HepG2 (cell line): ENCODE measurements at places on chromosomes 2 and 18. TPM values are rescaled to one million over a fixed set of nuclear protein-coding genes. Genes with fewer than 3 reads are reported as not detected.

The SERPINB11 gene
- not detected in 2 replicates for polyA plus RNA-seq

The OXER1 gene
- 9.0 and 11.3 TPM in 2 replicates for polyA plus RNA-seq

DNA sequence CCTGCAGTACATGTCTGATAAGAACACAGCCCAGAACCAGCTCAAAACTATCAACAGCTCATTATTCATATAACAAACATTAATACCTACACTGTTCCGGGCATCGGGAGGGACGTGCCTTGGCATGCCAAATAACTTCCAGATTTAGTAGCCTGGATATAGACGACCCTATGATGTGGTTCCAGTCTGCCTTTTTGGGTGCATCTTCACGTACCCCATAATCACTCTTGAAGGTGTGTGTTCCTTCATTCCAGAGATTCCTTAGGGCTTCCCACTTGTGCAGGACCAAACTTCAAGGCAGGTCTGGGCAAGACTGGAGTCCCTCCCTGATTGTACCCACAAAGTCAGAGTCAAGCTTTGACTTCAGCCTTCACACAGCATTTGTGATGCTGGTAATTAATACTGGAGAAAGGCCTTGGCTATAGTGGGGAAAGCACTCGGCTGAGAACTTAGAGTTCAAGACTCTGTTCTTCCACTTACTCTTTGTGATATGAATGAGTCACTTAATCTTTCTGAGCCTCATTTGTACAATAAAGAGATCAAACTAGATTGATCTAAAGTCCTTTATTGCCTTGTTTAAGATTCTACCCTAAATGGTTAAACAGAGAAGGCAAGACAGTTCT lies 27.7 kb upstream of the SPATS2L start:
- DNase-seq = no peak

The BCL11A gene
- polyA plus RNA-seq = not detected in 2 replicates

DNA sequence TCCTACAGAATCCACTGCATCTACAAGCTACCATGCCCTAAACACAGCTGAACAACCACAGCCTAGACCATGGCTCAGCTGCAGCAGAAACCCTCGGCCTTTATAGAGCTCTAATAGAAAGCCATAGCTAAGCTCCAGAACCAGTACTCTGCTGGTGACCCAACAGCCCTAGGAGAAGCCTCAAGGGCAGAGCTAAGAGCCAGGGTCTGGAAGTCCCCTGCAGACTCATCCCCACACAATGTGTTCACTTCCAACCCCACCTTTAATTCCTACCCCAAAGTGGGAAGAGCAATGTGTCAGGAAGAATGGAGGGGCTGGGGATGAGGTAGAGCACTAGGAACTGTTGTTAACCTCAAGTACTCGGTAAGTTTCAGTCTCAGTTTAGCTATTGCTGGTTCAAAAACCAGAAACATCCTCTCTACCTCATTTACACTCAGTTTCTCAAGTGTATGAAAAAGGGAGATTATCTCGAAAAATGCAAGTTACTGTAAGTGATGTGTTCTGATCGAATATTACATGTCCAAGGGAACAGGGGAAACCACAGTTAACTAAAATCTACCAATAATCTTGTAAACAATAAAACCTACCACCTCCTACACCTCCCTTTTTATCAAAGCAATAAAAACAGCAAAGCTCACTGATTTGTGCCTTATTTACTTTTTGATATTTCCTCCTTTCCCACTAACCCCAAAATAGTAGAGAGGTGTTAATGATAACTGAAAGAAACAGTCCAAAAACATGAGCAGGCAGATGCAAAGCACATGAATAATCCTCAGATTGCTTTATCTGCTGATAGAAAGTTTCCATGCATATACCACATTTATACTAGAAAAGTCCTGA lies 36.2 kb downstream of the THADA start:
- no peak for DNase-seq

GRCh38 chr2:232315049-232315922 lies 63.3 kb upstream of the ALPP start:
- no peak for DNase-seq

DNA sequence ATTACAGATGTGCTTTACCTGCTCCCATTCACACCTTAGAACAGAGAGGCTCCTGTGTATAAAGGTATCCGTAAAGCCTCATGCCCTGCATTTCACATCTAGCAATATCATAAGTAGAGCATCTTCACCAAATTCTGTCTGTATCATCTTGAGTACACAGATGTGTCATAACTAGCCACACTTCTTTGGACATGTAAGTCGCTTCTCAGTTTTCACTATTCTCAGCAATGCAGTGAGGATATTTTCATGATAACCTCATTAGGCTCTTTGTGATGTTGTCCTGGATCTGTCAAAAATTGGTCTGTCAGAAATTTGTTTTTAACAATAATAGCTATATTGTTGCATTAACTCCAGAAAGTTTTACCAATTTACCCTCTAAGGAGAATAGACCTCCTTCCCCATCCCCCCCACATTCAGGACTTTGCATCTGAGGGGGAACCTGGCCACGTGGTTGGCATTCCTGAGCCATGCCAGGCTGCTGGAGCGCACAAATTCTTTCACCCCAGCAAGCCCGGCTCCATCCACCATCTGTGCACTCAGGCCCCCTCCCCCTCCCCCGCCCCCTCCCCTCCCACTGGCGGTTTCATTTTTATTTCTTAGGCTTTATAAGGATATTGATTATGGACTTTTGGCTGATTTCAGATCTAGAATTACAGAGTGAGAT lies 34.1 kb downstream of the AGAP1 start:
- no peak for DNase-seq

GRCh38 chr18:1652018-1652417 lies 747.3 kb downstream of the ADCYAP1 start:
- DNase-seq = no peak

DNA sequence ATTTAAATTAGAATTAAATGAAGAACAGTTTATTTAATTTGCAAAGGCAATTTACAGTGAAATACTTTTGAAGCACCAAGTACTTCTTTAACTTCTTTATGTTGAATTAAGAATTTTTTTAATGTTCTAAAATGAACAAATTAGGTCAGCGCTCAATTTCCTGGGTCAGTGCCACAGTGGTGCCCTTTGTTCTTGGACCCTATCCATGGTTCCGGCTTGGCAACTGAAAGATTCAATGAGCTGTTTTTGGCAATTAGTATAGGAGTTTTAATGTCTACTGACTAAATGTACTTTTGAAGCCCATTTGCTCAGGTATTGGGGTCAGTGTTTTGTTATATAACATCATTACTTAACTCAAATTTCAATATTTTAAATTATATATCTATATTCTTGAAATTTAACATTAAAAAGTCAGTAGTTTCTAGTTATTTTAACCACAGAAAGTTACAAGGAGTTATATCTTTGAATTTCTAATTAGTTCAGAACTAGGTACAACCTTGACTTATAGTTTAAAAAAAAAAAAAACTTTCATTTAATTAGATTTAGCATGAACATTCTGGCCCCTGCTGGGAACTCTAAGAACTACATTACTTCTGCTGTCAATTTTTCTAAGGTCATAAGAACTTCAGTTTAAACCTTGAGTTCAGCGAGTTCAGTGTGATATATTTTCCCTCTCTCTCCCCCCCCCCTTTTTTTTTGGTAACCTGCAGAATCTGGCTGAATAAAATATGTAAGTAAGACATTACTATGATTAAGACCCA lies 7.6 kb upstream of the MSTN start:
- peak; percentile 68 for DNase-seq

- DNase-seq = no peak
Measured at GRCh38 chr2:36572719-36573059, 25.3 kb downstream of the FEZ2 start.

The DAW1 gene
- not detected in 2 replicates for polyA plus RNA-seq

DNA sequence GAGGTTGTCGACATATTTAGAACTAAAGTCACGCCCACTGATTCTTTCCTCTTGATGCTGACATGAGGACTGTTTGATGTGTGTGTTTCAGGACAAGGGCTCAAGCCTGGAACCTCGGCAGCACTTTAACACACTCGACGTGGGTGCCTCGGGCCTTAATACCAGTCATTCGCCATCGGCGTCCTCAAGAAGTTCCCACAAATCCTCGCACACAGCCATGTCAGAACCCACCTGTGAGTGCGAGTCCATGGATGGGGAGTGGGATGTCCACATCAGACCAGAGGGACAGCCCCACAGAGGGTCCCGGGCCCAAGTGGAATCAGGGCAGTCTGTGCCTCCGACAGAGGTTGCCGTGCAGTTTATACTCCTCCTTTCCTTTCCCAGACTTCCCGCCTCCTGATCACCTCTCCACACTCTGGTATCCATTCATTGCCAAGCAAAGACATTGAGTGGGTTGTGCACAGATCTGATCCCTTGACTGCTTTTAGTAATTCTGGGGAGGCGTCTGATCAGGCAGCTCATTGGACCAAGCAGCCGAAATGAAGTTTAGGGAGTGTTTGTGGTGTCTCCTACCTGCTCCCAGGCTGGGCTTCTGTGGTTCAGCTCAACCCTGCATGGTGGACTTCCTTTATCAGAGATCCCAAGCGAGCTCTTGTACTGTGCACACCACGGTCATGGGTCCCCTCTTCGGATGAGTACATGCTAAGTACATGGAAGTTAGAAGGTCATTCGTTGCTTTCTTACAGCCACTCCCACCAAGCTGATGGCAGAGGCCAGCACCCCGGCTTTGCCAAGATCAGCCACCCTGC lies 27.2 kb upstream of the RPL31 start:
- no peak for DNase-seq

DNA sequence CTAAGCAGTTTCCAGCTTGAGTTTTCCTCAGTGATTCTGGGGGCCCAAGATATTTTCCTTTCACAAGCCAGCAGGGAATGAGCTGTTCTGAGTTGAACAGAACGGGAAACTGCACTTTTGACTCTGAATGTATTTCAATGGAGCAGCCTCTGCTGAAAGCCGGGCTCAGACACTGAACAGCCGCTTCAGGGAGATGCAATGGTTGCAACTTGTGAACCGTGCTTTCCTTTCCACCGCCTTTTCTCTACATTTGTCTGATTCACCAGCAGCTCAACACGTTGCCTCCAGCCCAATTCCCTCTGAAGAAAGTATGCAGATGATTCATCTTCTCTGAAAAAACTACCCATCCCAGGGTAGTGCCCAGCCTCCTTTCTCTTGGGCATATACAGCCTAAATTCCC lies 119.3 kb upstream of the PKDCC start:
- DNase-seq = no peak

GRCh38 chr18:79756826-79757225 lies 40.9 kb upstream of the KCNG2 start:
- no peak for DNase-seq

DNA sequence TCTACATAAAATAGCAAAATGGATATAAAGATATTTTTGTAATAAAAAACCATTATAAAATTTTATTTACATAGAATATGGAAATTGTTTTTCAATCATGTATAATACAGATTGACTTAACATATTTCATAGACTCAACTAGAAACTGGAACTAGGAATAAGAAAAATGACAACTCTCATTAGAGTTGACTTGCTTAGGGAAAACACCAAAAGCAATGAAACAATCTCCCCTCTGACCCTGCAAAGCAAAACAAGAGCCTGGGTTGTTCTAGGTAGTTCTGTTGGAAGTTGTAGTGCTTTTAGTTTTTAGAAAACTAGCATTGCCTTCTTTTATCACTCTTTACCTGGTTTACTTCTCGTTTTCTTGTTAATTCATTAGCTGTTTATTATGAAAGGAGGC lies 32.2 kb upstream of the MTIF2 start:
- DNase-seq = no peak

GRCh38 chr18:80213182-80213581 lies 34.1 kb downstream of the PARD6G start:
- peak; percentile 47 for DNase-seq

The UPP2 gene
- 0.04 and 0.28 TPM in 2 replicates for polyA plus RNA-seq

- no peak for DNase-seq
Measured at GRCh38 chr2:96140941-96141623, 2.8 kb upstream of the ASTL start.

GRCh38 chr2:88342749-88343148 lies 109.7 kb downstream of the FOXI3 start:
- DNase-seq = no peak

- DNase-seq = no peak
Measured at GRCh38 chr2:50402654-50402960, 629.3 kb downstream of the NRXN1 start.

- DNase-seq = peak; percentile 44
Measured at GRCh38 chr18:76803814-76804213, 18.5 kb upstream of the ZNF236 start.

DNA sequence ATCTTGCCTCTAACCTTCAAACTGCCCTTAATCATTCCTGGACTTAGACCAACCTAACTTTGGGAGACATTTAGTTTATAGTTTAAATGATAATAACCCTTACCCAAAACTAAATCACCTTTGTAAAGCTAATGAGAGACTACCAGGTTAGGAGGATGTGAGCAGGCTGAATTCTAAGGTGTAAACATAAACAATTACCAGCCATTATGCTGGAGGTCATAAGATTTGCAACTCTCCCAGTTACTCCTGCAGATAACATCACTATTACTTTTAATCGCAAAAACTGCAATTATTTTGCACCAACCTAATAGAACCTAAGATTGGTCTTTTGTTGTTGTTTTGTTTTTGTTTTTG lies 86.5 kb upstream of the MSH6 start:
- no peak for DNase-seq

DNA sequence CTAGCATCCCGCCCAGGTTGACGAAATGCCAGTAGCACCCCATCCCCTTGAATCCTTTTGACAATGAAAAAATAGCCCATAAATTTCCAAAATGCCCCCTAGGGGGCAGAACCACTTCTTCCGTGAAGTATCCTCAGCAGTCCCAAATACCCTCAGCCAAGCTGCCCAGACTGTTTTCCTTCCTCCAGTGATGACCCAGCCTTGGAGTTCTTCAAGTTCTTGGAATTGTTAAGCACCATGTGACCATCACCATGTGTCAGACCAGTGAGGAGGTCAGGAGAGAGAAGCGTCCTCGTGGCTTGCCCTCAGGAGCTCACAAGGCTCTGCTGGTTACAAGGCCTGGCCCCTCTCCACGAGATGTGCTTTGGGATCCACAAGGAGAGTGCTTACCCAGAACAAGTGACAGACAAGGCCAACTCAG lies 1.4 kb upstream of the SLC23A3 start:
- DNase-seq = peak; percentile 62

GRCh38 chr18:75854174-75854573 lies 426.7 kb upstream of the SMIM21 start:
- DNase-seq = peak; percentile 3

GRCh38 chr18:80106482-80107051 lies 2.5 kb upstream of the ADNP2 start:
- peak; percentile 80 for DNase-seq

The SERPINB4 gene
- not detected in 2 replicates for polyA plus RNA-seq

DNA sequence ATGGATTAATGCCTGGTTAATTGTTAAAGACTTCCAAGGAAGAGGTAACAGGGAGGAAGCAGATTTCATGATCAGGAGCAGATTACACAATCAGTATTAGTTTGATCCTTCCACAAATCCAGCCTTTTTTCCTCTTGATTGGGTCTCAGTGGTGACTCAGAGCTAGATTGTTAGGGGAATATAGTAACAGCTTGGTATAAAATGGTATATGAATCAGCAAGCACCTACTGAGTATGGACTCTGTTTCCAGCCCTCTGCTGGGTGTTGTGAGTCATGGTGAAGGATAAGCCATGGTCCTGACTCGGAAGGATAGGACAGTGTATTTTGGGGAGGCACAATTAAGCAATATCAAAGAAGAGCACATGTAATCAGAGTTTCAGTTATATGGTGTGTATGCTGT lies 272.4 kb upstream of the DPP10 start:
- DNase-seq = no peak
